CD4-positive, alpha-beta T cell treated with Interleukin-15 for 1 hour (primary cell): ENCODE measurements at places on chromosomes 5 and 9.

GRCh38 chr9:116094846-116095245, 58.7 kb upstream of the PAPPA start:
- no peak for DNase-seq

GRCh38 chr5:42676362-42676761, 80.3 kb upstream of the CCDC152 start:
- no peak for DNase-seq

- DNase-seq = no peak
Measured at GRCh38 chr9:132381966-132382541, 24.6 kb downstream of the TTF1 start.

DNA sequence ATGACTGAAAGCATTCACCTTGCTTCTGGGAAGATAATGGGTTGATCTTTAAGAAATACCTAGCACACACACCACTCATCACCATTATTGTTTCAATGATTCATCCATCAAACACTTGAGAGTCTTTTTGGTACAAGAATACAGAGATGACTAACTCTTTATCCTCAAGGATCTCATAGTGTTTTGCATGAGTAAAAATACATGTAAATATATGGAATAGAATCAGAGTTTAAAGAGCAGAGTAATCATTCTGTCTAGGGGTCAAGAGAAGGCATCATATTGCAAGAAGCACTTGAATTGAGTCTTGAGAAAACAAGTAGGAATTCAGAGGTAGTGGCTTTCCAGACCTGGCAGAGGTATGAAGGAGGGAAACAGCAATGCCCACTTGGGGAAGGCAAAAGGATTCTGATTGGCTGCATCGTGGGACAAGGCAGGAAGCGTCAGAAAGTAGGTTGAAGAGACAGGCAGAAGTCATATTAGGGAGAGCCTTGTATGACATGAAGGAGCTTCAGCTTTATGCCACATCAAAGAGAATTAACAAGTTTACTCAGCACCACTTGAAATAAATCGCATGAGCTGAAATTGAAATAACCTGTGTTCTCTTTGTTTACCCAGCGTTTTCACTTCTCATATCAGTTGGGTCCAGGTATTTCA, 542.5 kb downstream of the TLE1 start:
- no peak for DNase-seq

GRCh38 chr5:337563-338130, 16.1 kb downstream of the AHRR start:
- no peak for DNase-seq

DNA sequence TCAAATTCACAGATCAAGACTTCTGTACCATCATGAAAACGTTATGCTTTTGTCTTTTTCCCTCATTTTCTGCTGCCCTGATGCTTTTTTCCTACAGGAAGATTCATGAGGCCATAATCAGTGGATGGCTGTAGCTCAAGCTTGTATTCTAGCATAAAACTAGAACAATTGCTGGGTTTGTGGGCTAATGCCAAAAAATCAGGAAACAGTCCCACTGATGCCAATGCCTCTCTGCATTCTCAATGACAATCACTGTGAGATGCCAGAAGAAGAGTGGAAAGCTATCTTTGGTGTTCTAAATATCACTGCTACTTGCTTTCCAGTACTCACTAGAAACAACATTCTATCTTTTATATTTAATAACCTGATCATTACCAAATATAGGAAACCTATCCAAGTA, 33.3 kb upstream of the FAM170A start:
- no peak for DNase-seq

DNA sequence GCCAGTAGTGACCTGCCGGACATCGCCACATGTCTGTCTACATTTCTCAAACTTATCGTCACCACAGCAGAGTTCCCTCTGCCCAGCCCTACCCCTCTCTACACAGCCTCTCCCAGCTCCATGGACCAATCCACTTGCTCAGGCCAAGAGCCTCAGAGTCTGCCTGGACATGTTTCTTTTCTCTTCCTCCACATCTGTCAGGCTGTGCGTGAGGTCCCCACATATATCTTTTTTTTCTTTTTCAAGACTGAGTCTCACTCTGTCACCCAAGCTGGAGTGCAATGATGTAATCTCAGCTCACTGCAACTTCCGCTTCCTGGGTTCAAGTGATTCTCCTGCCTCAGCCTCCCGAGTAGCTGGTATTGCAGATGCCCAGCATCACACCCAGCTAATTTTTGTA, 62.7 kb upstream of the GGTA1 start:
- DNase-seq = no peak

DNA sequence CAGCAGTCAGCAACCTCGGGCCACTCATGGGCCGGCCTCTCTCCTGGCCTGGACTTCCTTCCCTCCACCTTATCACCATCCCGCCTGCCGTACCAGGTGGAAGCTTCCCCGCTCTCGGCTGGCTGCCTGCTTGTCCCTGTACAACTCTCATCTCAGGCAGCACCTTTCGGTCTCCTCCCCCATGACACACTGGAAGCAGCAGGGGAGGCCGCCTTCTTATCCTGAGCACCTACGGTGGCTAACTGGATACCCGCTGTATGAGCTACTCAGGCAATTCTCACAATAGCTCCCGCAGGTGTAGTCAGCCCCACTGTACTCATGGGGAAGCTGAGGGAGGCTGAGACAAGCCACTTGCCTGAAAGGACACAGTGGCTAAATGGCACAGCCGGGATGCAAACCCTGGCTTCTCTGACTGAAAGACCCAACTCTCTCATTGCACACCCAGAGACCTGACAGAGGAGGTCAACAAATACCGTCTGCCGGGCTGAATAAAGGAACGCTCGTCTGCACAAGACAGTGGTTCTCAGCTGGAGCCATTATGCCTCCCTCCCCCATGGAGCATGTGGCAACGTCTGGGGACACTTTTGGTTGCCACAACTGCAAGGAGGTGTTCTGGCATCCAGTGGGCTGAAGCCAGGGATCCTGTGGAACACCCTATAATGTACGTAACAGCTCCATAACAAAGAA, 9.6 kb downstream of the STK10 start:
- peak; percentile 40 for DNase-seq

DNA sequence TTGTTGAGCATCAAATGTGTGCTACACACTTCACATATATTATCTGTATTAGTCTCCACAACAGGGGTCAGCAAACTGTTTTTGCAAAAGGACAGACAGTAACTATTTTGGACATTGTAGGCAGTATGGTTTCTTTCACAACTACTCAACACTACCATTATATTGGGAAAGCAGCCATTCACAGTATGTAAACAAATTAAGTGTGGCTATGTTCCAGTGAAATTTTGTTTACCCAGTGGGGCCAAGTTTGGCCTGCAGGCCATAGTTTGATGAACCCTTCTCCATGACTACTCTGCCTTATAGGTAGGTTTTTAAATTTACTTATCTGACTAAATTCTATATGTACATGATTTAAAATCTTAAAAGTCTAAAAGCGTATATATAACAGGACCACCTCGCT, 13.0 kb upstream of the FAM151B start:
- no peak for DNase-seq

DNA sequence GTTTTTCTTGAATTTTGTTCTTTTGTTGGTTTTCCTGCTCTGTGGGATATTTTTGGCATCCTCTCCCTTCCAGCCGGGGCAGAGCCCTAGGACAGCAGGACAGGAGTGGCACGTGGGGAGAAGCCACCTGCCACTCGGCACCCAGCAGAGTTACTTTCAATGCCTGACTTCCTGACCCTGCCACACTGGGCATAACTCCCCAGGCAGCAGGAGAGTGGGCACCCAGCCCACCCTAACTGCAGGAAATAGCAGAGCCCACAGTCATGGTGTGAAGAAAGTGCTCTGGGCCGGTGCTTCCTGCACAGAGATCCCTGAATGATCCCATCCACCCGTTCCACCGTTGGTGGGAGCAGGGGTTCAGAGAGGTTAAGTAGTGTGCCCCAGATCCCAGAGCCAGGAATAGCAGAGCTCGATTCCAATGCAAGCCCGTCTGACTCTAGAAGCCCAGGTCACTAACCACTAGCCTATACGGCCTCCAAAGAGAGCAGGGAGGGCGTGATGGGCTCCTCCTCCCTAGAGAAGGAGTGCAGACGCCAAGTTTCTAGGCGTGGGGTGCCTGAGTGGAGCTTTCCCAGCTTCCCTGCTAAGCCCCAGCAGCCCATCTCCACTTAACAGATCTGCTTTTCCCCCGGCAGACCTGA, 8.1 kb upstream of the NUP214 start:
- DNase-seq = no peak

DNA sequence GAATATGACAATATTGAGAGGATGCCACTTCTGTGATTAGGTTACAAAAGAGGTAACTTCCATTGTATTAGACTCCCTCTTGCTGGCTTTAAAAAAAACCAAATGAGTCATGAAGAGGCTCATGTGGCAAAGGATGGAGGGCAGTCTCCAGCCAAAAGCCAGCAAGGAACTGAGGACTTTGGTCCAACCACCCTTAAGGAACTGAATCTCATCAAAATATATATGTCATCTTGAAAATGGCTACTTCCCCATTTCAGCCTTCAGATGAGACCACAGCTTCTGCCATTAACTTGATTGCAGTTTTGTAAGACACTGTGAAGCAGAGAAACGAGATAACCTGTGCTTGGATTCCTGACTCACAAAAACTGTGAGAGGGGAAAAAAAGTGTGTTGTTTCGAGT, 15.5 kb upstream of the TRIM32 start:
- no peak for DNase-seq

GRCh38 chr5:139100825-139101224, 97.3 kb downstream of the SIL1 start:
- no peak for DNase-seq

- DNase-seq = no peak
Measured at GRCh38 chr5:135208903-135209721, 175.1 kb upstream of the PITX1 start.

GRCh38 chr9:121620777-121621449, 30.5 kb upstream of the DAB2IP start:
- DNase-seq = no peak

GRCh38 chr9:127644146-127644827, 32.2 kb downstream of the STXBP1 start:
- DNase-seq = no peak

- no peak for DNase-seq
Measured at GRCh38 chr5:104080646-104081175, 518.1 kb upstream of the NUDT12 start.

DNA sequence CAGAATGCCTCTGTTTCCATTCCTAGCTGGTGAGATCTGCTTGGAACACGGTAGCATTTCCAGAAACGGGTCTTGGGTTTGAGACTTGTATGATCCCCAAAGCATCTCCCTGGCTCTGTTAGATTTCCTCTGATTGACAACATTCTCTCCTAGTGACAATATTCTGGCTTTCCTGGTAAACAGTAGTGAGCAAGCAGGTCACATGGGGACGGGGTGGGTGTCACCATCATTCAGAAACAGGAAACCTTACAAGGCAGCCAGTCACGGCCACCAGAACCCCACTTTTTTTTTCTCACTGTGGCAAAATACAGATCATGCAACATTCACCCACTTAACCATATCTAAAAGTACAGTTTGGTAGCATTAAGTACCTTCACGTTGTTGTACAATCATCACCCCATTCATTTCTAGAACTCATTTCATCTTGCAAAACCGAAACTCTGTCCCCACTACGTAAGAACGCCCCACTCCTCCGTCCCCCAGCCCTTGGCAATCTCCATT, 90.1 kb upstream of the LMX1B start:
- peak; percentile 31 for DNase-seq

- no peak for DNase-seq
Measured at GRCh38 chr5:32721626-32722025, 10.5 kb downstream of the NPR3 start.

DNA sequence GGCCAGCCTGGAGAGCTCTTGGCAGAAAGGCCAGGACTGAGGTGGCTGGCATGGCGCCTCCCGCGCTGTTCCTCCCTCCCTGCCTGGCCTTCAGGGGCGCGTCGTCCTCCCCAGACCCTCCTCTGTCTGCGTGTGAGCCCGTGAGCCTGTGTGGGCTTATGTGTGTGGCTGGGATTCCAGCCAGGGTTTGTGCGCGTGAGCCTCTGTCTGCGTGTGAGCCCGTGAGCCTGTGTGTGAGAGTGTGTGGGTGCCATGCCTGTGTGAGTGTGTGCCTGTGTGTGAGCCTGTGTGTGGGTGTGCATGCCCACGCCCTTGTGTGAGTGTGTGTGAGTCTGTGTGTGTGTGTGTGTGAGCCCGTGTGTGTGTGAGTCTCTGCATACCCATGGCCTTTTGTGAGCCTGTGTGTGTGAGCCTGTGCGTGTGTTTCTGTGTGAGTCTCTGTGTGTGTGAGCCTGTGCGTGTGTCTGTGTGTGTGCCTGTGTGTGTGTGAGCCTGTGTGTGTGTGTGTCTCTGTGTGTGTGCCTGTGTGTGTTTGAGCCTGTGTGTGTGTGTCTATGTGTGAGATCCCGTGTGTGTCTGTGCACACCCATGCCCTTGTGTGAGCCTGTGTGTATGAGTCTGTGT, 13.0 kb downstream of the RXRA start:
- DNase-seq = no peak

GRCh38 chr9:82331079-82331478, 342.5 kb downstream of the SPATA31D1 start:
- no peak for DNase-seq

GRCh38 chr9:89933578-89933977, 328.8 kb downstream of the GADD45G start:
- DNase-seq = no peak

GRCh38 chr5:10293907-10294662, 13.6 kb downstream of the CMBL start:
- no peak for DNase-seq

DNA sequence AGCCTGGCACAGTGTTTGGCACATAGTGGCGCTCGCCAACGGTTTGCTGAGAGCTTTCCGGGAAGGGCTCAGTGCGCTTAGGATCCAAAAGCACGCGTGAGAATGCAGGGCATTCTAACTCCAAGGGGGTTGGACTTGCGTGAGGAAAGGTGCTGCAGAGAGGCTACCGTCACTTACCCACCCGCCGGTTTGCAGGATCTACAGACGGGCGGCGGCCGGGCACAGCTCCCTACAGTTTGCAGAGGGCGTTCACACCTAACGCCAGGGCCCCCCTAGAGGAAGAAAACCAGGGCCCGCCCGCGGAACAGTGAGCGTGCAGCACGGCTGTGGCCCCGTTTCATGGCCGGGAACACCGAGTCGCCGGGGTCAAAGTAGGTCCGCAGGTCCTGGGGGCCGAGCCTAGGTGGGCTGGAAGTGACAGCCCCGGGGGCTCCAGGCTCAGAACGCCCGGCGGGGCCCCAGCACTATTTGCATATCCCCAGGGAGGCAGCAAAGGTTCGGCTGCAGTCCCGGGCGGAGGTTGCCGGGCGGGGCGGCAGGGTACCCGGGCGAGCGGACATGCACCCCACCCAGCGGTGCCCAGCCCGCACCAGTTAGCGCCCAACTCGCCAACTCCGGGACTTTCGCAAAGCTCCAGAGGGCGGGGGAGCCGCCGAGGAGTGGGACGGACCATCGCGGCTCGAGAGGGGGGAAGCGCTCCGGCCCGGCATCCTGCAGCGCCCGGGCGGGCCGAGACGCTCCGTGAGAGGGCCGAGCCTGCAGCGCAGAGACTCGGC, 526 bp upstream of the GALNT10 start:
- peak; percentile 85 for DNase-seq

DNA sequence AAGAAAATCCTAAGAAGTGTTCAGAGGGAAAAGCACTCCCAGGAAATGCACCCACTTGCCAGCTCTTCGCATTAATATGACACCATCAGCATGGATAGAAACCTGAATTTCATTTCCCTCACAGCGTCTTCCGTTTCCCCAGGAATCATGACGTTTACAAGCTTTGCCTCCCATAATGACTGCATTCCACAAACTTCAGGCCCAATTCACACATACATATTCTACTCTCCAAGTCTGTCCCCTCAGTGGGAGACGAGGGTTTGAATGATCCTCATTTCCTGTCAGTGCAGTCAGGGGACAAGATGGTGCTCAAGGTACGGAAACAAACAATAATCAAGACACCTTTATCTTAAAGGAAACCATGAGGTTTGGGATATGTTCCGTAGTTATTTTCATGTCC, 44.9 kb upstream of the MAN2A1 start:
- DNase-seq = no peak
